ENCODE measurements at places on chromosomes 2 and 18. TPM values are rescaled to one million over a fixed set of nuclear protein-coding genes. Genes with fewer than 3 reads are reported as not detected.

- no peak for DNase-seq
Observed at GRCh38 chr18:35572644-35573043, 8.9 kb upstream of the GALNT1 start.

Gene LBH
- 23.1 TPM for total RNA-seq

Gene SCN2A
- total RNA-seq, result 1.8 TPM

DNA sequence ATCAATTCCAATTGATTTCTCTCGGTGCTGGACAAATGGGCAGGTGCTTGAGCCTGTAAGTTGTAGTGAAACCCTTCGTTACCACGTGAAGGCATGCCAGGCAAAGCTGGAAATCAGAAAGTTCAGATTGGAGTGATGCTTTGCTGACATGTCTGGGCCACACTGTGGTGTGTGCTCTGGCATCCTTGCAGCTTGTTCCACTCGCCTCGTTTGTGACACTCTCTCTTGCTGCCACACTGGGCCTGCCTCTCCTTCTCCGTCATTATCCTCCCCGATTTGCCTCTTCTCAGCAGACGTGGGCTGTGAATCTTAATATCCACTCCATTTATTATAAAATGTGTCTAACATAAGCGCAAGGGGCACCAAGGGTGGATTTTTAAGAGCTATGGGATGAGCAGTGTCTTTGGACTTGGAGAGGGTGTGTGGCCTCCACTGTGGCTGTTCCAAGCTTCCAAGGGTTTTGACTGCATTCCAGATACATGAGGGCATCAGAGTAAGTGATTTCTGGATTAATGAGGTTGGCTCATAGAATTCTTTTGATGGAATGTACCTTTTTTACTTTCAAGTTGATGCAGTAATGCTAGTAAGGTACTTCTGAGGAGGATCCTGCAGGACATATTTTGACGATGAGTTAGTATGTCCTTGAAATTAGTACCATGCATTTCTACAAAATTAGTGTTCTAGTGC lies 238.8 kb downstream of the TPGS2 start:
- no peak for DNase-seq

DNA sequence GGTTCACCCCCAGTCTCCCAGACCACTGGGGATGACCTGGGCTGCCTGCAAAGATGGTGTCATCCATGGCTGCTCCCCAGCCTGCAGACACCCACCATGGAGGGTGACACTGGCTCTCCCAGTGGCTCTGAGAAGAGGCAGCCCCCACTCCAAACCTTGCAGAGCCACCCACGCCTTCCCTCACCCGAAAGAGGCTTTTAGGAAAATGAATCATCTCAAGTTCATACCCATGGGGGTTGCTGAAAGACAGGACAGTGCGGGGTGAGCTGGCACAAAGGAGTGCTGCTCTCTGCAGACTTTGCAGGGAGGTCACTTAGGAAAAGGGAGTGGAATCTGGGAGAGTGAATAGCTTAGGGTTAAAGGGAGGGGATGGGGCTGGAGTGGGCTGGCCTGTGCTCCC lies 36.4 kb downstream of the MPHOSPH10 start:
- no peak for DNase-seq

Gene LAMA3
- 21.1 TPM for total RNA-seq

DNA sequence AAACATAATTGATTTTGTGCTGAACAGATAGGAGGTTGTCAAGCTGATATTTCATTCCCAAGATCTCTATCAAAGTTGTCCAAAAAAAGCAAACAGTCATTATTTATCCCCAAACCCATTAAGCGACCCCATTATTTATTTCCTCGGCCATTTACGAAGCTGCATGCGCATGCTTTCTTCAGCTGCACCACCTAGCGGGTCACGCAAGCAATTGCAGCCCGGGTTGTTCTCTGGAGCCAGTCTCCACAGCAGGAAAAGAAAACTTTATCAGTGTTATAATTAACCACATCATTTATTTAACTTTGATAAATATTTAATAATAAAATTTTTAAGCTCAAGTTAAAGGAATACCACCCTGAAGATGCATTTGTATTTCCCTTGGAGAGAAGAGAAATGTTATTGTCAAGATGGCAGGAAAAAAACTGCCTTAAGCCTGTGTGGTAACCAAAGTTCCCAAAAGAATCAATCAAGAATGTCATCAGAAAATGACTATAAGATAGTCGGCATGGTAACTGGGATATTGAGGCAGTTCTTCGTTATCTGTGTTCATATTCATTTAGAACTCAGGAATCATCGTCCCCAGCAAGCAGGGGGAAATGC lies 304.7 kb downstream of the FBXO15 start:
- peak; percentile 55 for DNase-seq

Gene TBR1
- total RNA-seq, result not detected

GRCh38 chr2:16978301-16978700 lies 312.7 kb upstream of the CYRIA start:
- DNase-seq, result no peak

GRCh38 chr2:65276609-65277008 lies 49.0 kb downstream of the ACTR2 start:
- no peak for DNase-seq

Gene TUBB8B
- not detected for total RNA-seq

DNA sequence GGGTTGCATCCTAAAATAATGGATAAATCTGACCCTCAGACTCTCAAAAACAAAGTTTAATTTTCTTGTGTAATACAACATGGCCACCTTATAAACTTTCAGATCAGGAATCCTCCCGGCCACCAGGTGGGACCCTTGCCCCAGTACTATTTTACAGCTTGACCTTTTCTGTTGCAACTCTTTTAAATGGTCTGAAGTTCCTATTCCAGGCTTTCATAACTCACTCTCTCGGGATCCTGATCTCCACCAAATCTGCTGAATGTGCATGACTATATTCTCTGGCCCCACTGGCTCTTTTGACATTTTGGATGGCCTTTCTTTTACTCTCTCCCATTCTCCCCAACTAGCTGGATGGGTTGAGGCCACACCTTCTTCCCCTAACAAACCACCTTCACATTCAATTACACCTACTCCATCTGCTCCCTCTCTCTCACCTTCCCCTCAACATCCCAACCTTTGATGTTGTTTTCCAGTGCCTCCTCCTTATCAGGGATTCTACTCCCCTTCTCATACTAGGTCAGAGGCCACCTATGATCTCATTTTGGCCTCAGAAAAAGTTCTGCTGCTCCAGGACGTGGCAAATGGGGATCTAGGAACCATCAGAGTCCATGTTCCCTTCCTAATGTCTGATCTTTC lies 70.8 kb downstream of the SESTD1 start:
- no peak for DNase-seq

- DNase-seq, result no peak
Observed at GRCh38 chr2:102520009-102520408, 47.0 kb downstream of the SLC9A4 start.

- DNase-seq, result no peak
Observed at GRCh38 chr2:45404807-45405297, 206.2 kb downstream of the SRBD1 start.

Gene AQP12B
- 328 TPM for total RNA-seq

DNA sequence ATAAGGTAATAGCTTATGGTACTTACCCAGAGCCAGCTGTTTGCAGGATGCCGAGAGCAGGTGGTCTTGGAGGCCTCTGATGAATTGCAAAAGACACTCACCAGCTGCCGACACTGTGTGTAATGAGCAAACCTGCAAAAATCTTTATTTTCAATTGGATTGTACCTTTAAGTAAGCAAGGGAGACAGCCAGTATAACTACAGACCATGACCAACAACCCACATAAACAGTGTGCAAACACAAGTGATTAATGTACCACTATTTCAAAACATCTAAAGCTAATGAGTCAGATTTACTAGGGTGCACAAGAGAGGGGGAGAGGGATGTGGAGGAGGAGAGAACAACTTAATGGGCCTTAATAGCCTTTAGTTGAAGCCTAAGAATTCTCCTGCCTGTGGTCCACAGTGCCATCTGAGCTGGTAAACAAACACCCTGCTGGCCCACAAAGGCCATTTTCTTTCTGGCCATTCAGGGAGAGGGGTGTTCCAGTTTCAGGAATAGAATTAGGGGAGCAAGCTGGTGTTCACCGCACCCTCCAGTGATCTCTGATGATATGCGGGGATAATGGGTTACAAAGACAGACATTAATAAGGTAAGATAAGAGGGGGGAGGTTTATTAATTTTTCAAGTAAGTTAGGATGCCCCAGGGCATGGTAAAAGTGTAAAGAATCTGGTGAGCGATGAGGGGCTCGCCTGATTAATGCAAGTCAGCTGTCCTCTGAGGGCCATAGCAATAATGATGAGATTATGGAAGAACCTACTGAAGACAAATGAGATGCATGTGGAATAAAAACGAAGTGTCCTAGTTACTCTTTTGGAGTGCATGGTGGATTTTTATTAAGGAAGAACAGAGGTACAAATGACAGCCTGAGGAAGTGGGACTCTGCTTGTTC lies 196.4 kb downstream of the HRH4 start:
- no peak for DNase-seq

DNA sequence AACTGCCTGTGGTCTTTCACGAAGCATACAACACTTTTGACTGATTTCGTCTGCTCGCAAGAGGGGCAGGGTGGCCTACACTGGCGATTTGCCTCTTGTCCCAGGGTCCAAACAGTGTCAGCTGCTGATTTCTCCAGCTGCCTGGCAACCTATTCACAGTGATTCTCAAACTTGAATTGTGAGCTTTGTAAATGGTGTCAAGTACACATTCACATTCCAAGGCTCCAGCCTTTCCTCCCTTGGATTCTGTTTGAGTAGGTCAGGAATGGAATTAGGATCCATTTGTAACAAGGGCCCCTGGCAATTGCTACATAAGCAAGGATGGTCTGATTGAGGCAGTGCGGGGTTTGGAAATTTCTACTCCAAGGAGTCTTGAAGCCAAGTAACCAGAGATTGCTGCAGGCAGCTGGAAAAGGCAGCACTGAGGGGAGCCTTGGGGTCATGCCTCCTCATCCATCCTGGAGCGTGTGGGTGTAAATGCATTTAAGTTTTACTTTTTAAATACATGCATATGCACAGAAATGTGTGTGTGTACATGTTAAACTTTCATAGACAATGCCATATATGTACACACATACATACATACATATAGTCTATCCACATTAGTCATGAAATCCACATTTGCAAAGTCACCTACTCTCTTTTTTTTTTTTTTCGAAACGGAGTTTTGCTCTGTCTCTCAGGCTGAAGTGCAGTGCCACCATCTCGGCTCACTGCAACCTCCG lies 86.8 kb upstream of the UXS1 start:
- no peak for DNase-seq

Gene PFN4
- total RNA-seq, result not detected

GRCh38 chr2:256094-256493 lies 7.7 kb downstream of the SH3YL1 start:
- DNase-seq, result no peak

DNA sequence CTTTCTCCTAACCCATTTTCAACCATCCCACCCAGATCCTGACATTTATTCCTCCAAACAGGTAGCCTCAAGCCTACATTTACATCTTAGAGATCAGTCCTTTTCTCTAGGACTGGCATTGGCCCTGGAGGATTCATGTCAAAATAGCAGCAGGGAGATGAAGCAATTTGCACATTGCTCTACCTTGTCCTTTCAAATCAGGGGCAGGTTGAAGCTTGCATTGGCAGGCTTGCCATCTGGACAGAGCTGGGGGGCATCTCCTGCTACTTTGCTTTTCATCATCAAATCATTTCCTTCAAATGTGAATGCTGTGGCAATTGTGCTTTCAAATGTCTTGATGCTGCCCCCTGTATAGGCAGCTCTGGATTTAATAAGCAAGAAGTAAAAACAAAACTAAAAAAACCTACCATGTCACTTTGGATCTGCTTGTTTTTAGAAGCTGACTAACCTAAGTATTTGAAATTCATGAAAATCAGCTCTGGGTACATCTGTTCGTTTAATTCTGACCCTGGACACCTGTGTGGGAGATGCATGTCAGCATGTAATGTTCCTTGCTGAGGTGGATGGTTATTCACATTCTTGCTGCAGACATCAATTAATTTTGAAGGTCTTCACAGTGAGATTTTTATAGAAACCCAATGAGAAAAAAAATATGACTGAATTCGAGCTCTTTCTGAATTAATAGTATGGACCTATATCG lies 47.9 kb downstream of the KIF5C start:
- no peak for DNase-seq

Gene SNORC
- total RNA-seq, result 1.8 TPM

DNA sequence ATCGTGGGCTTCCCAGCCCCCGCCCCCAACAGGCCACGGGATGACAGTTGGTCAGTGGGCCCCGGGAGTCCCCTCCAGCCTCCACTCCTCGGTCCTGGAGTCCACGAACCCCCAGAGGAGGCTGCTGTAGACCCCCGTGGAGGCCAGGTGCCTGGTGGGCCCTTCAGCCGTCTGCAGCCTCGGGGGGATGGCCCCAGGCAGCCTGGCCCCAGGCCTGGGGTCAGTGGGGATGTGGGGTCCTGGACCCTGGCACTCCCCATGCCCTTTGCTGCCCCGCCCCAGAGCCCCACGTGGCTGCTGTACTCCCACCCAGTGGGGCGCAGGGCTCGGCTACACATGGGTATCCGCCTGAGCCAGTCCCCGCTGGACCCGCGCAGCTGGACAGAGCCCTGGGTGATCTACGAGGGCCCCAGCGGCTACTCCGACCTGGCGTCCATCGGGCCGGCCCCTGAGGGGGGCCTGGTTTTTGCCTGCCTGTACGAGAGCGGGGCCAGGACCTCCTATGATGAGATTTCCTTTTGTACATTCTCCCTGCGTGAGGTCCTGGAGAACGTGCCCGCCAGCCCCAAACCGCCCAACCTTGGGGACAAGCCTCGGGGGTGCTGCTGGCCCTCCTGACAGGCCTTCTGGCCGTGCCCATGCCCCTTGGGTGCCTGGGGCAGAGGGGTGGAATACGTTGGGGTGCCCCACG lies 7.6 kb downstream of the NEU4 start:
- DNase-seq, result no peak

Gene FAM110C
- total RNA-seq, result 16.6 TPM

Gene CD8B
- not detected for total RNA-seq

DNA sequence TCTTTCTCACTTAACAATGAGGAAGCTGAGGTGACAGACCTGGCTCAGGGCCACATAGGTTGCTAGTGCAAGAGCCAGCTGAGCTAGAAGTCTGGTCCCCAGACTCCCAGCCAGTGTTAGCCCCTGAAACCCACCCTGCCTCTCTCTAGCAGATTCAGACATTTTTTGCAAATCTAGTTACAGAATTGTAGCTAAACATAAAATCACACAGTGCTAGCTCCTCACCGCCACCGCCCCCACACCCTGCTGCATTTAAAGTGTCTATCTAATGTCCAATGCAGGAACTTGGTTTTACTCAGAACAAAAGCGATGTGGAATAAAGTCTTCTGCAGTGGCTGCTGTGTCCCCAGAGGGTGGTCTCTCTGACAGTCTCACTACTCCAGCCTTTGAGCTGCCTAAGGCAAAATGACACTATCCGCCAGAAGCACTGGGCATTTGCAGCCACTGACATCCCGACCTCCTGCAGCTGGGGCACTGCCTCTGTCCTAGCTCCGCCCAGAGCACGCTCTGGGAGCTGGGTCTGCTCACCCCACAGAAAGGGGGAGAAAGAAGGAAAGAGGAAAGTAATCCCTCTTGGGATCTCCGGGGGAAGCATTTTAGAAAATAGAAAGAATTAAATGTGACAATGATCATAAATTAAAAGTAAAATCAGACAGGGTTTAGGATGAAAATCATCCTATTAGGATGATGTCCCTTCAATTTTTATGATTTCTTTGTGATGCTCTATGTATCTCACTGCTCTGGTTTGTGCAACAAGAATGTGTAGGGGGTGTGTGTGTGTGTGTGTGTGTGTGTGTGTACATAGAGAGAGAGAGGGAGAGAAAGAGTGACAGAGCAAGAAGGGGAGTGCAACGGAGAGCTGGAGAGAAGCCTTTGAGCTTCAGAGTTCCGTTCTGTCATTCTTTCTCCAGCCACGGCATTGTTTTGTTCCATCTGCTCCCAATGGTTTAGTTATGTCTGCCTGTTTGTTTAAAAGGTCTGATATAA lies 50.5 kb upstream of the ST8SIA3 start:
- DNase-seq, result no peak

GRCh38 chr2:172256886-172257285 lies 154.2 kb upstream of the DLX2 start:
- no peak for DNase-seq

Measured in body of pancreas (tissue), 4 donors.